ENCODE measurements at places on chromosomes 12 and 14. TPM values are rescaled to one million over a fixed set of nuclear protein-coding genes. Genes with fewer than 3 reads are reported as not detected.

- H3K27ac ChIP-seq: no peak overlapping the region
- H3K27me3 ChIP-seq: peaks cover 7% of the 10 kb centered on the region
- H3K4me1 ChIP-seq: peaks cover 4% of the 10 kb centered on the region
- DNase-seq: peak; percentile 45
Observed at GRCh38 chr14:60648249-60648933, 886 bp downstream of the SIX1 start.

KCNK10 gene
- 9.9 TPM for total RNA-seq

DAO gene
- 1.2 TPM for total RNA-seq

DNA sequence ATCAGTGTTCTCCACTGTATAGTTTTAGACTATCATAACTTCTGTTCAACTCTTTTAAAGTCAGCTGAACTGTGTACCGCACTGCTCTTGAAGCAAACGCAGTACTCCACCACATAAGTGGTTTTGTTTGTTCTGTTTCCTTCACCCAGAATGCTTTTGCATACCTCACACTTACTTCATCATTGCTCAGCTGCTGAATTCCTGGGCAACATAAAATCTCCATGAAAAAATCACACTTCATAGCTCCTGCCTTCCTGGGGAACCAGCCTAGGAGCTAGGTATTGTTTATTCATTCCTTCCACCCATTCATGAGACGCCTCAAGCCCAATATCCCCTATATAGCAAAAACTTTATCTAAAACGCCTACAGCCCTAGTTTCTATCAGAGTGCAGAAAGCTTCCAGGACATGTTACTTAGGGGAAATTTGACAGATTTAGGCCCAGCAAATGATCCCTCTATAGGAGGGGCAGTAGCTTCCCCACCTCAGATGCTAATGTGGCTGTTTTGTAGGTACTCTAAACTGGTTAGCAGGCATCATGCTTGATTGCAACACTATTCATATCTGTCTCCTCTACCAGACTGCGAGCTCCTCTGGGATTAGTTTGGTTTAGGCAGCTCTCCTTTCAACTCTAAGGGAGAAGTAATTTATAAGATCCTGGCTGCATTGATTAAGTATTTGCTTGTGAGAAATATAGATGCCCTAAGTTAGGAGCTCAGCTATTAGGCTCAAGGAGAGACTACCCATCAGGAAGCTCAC lies 44.5 kb downstream of the LRRC9 start:
- H3K27me3 ChIP-seq: no peaks in the 10 kb centered on the region
- no peak overlapping the region for H3K4me3 ChIP-seq
- H3K27ac ChIP-seq: no peak overlapping the region
- DNase-seq: no peak
- H3K36me3 ChIP-seq: no peaks in the 10 kb centered on the region

GRCh38 chr12:108751821-108752220 lies 20.5 kb upstream of the CORO1C start:
- DNase-seq: no peak
- H3K36me3 ChIP-seq: no peaks in the 10 kb centered on the region
- no peaks in the 10 kb centered on the region for H3K27me3 ChIP-seq
- peak overlapping the region; percentile 0 for H3K27ac ChIP-seq
- H3K4me1 ChIP-seq: no peaks in the 10 kb centered on the region

DNA sequence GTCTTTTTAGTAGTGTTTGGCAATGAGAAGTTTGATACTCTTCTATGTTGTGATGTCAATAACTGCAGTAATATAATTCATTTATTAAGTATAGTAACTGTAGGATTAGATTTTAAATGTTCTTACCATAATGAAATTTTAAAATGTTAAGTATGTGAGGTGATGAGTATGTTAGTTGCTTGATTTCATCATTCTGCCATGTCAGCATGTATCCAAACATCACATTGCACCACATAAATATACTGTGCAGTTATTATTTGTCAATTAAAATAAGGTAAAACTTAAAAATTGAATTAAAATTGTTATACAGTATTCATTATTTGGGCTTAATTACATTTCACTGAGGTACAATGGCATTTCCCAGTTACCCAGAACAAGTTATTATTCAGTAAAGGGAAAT lies 138.6 kb downstream of the NUBPL start:
- H3K27ac ChIP-seq: no peak overlapping the region
- H3K27me3 ChIP-seq: no peaks in the 10 kb centered on the region
- no peak overlapping the region for H3K4me3 ChIP-seq
- no peaks in the 10 kb centered on the region for H3K36me3 ChIP-seq
- no peaks in the 10 kb centered on the region for H3K4me1 ChIP-seq

Measured in Peyer's patch (tissue), 4 donors.